ENCODE measurements at places on chromosomes 6 and 20.

DNA sequence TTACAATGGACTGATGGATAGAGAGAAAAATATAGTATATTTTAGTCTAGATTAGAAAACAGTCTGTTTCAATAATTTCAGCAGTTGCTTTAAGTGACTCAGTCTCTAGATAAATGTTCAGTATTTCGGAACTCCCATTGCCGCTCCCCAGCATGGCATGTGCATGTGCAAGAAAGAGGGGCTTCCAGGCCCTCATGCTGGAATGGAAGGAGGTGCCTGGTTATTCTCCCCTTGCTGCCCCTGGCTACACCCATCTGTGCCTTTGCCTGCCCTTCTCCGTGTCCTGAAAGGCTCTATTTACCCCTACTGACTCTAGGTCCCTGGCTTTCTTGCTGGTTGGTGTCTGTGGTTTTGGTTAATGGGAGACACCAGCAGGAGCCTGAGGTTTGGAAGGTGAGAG lies 115.7 kb upstream of the IFNGR1 start:
- DNase-seq = no peak

- DNase-seq = no peak
Measured at GRCh38 chr6:160071805-160072690, 49.6 kb upstream of the SLC22A1 start.

- DNase-seq = no peak
Measured at GRCh38 chr6:9796827-9797226, 618.0 kb downstream of the TFAP2A start.

GRCh38 chr6:128029826-128030225 lies 129.0 kb upstream of the THEMIS start:
- no peak for DNase-seq
